Fibroblast of skin of right biceps (primary cell): ENCODE measurements at places on chromosomes 2 and 18.

DNA sequence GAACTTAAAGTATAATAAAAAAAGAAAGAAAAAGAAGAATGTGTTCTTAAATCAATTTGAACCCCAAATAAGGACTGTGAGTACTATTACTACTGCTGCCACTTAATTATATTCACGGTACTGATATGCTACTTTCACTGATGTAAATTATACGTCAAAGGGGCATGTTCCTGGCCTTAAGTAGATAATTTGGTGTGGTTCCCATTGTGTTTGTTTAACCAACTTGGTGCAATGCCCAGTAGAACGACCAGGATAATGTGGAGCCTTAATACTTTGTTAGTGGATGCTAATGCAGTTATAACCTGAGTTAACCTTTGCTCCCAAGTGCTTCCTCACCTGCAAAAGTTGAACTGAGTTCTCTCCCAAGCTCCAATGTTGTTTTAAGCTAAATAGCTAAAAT, 142.0 kb downstream of the NR4A2 start:
- no peak for DNase-seq

DNA sequence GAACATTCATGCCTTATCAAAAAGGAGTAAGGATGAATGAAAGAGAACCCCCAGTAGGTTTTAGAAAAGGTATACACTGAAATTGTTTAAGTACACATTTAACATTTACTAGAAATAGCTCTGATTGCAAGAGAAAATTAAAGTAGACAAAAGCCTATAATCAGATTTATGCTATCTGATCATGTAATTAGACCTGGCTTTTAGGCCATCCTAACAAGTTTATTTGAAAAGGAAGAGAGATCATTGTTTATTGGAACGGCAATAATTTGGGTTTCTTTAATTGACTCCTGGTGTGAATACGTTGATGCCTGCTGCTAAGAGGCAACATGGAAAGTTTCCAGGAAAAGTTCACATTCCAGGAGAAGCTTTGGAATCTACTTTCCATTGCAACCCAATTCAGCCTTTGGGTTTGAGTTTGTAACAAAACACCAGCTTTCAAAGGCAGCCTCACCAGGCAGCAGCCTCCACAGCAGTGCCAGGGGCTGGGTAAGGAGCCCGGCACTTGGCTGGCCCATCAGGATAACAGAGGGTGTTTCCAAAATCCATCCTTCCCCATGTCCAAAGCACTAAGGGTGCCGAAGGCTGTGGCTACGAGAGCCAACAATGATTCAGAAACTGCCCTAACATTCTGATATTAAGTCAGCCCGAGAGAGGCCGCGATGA, 18.0 kb downstream of the FZD7 start:
- peak; percentile 74 for DNase-seq

DNA sequence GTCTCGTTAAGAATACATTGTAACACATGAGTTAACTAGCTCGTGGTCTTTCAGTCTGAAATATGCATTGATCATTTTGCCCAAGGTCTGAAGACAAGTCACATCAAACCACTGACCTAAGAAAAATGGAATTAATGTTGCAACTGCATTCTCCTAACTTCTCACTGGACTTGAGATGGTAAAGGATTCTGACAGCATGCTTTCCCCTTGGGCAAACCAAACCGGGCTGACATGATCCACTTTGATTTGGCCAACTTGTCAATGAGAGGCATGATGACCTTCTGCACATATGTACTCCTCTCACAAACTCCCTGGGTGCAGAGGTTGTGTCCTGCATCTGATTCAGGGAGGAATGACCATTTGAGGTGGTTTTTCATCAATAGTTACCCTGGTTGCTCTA, 1982.5 kb upstream of the PIK3C3 start:
- no peak for DNase-seq

DNA sequence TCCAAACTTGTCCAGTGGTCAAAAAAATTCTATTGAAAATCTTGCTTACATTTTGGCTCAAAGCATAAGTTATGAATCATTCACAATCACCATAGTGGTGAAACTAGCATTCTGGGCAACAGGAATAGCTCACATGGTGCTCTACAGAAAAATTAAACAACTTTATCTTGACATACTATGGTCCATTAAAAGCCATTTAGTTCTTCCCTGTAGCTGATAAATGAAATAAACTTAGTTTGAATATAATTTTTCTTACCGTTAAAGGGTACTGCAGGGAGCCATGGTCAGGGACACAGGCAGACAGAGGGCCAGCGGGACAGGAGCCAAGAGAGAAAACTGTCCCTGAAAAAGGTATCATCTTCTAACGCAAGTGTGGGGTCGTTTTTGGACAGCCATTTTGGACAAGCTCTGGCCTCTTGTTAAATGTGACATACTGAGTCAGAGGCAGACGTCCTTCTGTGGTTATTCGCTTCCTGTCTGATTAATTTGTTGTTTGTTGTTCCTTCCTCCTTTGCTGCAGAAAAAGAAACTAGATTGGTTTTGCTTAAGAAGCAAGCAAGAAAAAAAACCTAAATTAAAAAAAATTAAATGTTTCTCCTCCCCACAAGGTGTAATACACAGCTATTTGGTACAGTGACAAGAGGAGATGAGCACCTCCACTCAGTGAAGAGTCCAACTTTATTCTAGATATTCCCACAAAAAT, at the start of gene WIPF1:
Gene WIPF1 (minus strand): TSS at position 460 of the 703 bp plus-strand sequence. CDS start 12,231 bp downstream, outside the sequence.
- peak; percentile 62 for DNase-seq

GRCh38 chr2:236702657-236703372, 133.2 kb downstream of the ACKR3 start:
- no peak for DNase-seq

GRCh38 chr2:191226196-191226595, 19.0 kb upstream of the MYO1B start:
- DNase-seq: peak; percentile 62

- peak; percentile 85 for DNase-seq
Observed at GRCh38 chr2:29580223-29580622, 341.2 kb downstream of the ALK start.

DNA sequence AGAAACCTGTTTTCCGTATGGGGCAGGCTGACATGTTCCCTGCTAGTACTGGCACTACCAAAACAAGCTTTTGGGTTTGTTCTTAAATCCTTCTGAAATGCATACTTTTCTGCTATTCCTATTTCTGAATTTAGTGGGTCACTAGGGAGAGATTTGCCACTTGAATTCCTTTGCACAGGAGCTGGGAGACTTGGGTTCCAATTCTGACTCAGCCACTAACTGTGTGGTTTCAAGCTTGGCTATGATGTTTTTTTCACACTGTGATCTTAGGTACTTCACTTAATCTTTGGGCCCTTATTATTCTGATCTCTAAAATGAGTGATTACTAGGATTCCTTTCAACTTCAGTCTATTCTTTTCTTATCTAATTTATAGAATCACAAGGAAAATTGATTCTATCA, 105.5 kb downstream of the BCL11A start:
- no peak for DNase-seq

DNA sequence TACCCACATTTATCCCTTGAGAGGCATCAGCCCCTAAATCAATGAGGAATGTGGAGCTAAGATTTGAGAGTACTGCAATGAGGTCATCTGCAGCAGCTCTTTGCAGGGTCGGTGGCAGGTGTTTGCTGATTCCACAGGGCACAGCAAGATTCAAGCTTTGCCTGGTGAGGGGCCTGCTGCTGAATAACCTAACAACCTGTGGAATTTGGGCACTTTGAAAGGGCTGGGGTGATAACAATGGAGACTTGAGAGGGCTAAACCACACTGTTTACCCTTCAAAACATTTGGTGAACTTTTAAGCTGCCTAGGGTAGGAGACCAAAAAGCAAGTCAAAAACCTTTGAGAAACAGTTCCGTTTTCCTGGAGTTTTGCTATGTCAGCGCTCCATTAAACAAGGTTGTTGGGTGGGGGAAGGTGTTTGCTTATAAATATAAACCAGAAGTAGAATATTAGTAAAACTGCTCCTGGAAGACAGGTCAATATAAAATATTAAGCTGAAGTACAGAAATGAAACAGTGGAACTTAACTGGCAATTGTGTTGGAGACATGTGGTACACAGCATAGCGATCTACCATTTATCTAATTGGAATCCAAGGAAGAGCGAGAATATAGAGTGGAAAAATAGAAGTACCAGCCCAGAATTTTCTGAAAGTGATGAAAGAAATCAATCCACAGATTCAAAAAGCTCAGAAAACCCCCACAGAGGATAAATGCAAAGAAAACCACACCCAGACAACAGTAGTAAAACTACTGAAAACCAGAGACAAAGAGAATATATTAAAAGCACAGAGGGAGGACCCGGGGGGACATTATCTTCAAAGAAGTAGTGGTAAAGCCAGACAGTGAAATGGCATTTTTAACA, 15.7 kb downstream of the COPS8 start:
- DNase-seq: no peak

DNA sequence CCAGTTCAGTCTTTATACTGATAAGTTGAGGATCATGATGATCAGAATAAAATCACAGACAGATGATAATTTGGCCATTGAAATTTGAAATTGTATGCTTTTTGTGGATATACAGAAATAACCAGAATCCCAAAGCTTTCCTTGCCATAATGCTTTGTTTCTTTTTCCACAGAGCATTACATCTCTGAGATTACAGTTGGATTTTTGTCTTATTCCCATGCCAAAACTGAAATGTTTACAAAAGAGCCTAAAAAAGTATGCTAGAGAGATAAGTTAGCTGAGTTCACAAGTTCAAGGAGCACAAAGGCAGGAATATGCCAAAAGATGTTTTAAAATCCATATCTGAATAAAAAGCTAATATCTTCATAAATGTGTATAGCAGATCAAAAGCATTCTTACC, 321.3 kb downstream of the PID1 start:
- DNase-seq: no peak

- DNase-seq: peak; percentile 99
Observed at GRCh38 chr2:677056-677958, at the start of gene TMEM18. Gene TMEM18 (minus strand): TSS chr2:677406. CDS start chr2:677345, 61 bp downstream.

DNA sequence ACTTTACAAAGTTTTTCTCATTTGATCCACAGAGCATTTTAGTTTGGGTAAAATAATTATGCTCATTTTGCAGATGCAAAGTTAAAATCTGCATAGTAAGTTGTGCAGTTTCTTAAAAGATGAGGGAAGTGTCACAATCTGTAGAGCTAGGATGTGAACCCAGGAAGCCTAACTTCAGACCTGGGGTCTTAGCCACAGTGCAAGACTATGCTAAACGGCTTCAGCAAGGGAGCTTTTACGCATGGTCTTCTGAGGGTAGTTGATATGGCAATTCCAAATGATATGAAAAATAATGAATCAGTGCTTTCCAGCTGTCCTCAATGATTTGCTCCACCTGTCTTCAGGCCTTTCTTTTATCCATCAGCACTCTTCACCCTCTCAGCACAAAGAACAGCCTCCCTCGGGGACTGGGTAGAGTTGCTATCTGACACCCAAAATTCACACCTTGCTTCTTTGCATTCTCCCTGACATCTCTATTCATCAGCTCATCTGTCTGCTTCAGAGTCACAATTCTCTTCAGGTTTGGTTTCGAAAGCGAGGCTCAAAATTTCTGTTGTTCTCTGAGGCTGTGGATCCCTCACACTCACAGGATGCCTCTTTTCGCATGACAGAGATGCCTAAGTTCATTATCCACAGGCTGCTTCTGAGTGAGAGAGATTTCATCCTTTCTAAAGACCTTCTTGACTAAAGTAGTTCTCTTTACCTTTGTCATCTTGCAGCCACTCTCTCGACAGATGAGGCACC, 302.5 kb downstream of the NRXN1 start:
- DNase-seq: no peak

- peak; percentile 55 for DNase-seq
Observed at GRCh38 chr18:40925071-40925541, 1029.9 kb upstream of the PIK3C3 start.

DNA sequence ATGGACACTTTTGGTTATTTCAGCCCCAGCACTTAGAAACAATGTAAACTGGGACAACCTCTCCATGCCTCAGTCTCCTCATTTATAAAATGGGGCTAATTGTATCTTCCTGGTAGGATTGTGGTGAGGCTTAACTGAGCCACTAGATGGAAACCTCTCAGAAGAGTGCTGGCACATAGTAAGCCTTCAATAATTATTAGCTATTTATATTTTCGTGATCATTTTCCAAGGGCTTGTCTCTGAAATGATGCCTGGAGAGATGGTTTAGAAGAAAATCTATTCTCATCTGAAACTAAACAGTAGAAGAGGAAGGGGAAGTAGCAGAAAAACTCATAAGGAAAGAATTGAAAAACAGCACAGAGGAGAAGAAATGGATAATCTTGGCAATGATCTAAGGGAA, 6.8 kb downstream of the RAX start:
- no peak for DNase-seq

DNA sequence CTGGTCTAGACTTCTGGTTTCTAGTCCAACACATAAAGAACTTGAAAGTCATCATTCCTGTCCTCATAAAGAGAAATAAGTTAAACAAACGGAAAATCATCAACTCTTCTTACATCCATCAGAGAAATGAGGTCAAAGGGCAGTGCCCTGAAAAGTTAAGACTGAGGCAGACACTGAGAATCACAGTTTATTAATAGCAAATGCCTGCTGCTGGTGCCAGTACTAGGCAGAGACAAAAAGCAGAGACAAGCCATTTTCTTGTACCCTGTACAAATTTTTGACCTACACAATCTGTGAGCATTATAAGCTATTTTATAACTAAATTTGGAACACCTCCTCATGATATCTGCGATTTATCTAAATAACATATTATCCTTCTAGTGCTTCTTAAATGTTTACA, 36.8 kb downstream of the ATF2 start:
- DNase-seq: no peak

GRCh38 chr2:6652251-6652650, 213.5 kb downstream of the CMPK2 start:
- no peak for DNase-seq

DNA sequence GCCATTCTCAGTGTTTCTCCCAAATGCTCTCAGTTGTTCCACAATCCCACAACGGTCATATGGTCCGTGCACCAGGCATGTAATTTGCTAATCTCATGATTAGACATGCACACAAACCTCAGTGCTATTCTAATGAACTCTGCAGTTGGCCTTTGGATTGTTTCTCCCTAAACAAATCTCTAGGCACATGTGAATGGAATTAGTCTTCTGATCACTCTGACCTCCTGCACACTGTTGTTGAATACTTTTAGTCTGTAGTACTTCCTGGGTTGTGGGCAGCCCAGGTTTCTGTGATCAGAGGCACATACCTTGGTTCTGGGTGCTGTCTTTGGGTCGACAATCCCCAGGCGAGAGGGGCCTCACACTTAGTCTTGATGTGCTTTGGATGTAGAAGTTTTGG, 498.7 kb upstream of the SPRED2 start:
- DNase-seq: no peak

DNA sequence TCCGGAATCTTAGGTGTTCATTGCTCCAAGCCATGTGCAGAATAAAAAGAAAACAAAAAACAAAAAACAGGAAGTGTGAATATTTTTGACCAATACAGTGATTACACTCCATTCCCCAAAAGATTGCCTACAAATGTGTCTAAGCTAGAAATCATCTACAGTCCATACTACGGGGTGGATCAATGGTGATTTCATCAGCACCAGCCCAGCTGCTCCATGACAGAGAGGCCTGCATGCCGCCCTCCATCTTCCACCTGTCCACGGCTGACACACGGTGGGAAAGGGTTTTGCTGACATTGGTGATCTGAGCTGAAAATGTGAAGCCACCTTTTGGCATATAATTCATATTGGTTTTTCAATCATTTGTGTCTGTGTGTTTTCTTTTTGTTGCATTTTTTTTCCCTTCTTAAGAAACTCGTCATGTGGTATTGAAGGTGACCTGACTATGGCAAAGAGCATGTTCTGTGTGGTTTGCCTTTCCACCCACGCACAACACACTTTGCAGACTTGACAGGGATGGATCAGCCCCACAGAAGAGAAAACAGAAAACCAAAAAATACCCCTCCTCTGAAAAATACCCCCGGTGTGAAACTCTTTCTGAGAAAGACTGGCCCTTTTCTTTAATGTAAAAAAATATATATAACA, 533.1 kb downstream of the RNF144A start:
- no peak for DNase-seq

GRCh38 chr18:24041691-24042090, 27.1 kb downstream of the TTC39C start:
- no peak for DNase-seq
